Activated naive CD8-positive, alpha-beta T cell treated with anti-CD3 and anti-CD28 coated beads for 36 hours (primary cell): ENCODE measurements at places on chromosomes 5 and 9. TPM values are rescaled to one million over a fixed set of nuclear protein-coding genes. Genes with fewer than 3 reads are reported as not detected.

GRCh38 chr9:94946256-94946655 is 219.8 kb downstream of the AOPEP start:
- no peak for DNase-seq
- no peak overlapping the region for H3K4me3 ChIP-seq
- H3K36me3 ChIP-seq, result peaks cover 2% of the 10 kb centered on the region

DNA sequence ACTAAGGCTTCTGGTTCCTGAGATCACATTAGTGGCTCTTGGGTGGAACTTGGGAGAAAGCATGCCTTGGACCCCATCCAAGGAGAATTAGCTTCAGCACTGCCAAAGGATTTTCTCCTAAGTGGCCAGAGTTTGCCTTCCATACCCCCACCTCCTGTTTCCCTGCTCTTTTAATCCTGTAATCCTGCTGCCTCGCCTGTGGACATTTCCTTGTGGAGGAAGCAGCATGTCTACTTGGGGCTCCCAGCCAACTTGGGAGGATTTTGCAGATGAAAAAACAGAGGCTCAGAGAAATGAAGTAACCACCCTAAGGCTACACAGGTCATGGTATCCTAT is 1.6 kb downstream of the ARSI start:
- no peak overlapping the region for H3K27ac ChIP-seq
- no peak for DNase-seq
- peaks cover 41% of the 10 kb centered on the region for H3K27me3 ChIP-seq
- H3K4me3 ChIP-seq, result no peak overlapping the region
- H3K4me1 ChIP-seq, result peaks cover 3% of the 10 kb centered on the region

GRCh38 chr5:65588694-65589093 is 25.6 kb downstream of the PPWD1 start:
- H3K36me3 ChIP-seq, result peaks cover 5% of the 10 kb centered on the region
- H3K27ac ChIP-seq, result no peak overlapping the region
- H3K27me3 ChIP-seq, result no peaks in the 10 kb centered on the region
- H3K4me3 ChIP-seq, result no peak overlapping the region
- H3K4me1 ChIP-seq, result no peaks in the 10 kb centered on the region
- DNase-seq, result no peak

GRCh38 chr9:89639367-89639795 is 34.6 kb downstream of the GADD45G start:
- H3K4me1 ChIP-seq, result no peaks in the 10 kb centered on the region
- DNase-seq, result no peak
- peaks cover 4% of the 10 kb centered on the region for H3K27me3 ChIP-seq
- H3K4me3 ChIP-seq, result no peak overlapping the region
- H3K36me3 ChIP-seq, result no peaks in the 10 kb centered on the region

DNA sequence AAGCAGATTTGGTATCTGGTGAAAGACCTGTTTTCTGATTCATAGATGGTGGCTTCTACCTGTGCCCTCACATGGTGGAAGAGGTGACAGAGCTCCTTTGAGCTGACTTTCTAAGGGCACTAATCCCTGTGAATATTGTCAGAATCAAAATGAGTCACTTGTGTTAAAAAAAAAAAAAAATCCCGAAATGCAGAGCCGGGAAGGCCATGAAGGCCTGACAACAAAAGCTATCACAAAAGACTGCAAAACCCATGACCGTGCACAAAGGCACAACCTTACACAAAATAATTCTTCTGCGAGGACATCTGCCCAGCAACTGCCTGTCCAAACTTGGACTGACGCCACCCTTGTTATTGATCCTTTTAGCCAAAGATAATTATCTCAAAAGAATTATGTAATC is 19.6 kb upstream of the UBTD2 start:
- no peaks in the 10 kb centered on the region for H3K36me3 ChIP-seq
- no peak overlapping the region for H3K27ac ChIP-seq
- H3K4me3 ChIP-seq, result no peak overlapping the region

GRCh38 chr5:173832386-173832785 is 55.8 kb upstream of the CPEB4 start:
- no peaks in the 10 kb centered on the region for H3K36me3 ChIP-seq
- no peaks in the 10 kb centered on the region for H3K27me3 ChIP-seq
- no peak for DNase-seq
- H3K4me1 ChIP-seq, result no peaks in the 10 kb centered on the region
- no peak overlapping the region for H3K4me3 ChIP-seq

DNA sequence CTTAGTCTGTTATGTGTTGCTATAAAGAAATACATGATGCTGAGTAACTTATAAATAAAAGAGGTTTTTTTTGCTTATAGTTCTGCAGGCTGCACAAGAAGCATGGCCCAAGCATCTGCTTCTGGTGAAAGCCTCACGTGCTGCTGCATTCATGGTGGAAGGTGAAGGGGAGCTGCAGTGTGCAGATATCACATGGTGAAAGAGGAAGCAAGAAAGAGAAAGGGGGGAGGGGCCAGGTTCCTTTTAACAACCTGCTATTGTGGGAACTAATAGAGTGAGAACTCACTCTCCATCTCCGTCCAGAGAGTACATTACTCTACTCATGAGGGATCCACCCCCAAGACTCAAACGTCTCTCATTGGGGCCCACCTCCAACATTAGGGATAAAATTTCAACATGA is 12.5 kb upstream of the PARP8 start:
- H3K4me1 ChIP-seq, result peaks cover 12% of the 10 kb centered on the region
- no peak overlapping the region for H3K27ac ChIP-seq
- no peak for DNase-seq
- H3K4me3 ChIP-seq, result no peak overlapping the region

DNA sequence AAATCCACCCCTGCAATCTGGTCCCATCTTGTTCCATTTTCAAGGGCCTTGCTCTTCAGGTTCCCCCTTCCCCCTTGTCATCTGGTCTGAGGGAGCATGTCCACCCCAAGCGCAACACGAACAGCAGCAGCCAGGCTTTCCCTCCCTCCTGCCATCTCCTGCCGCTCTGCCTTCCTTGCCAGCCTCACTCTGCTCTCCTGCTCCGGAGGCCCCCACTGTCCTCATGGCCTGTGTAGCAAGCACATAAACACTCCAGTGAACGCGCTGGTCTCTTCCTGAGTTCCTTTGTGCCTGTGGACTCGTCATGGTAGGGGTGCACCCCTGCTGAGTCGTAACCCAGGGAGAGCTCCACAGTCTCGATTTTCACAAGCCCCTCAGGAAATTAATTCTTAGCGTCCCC is 29.9 kb downstream of the TENT4A start:
- no peak for DNase-seq
- H3K27me3 ChIP-seq, result no peaks in the 10 kb centered on the region
- H3K27ac ChIP-seq, result peak overlapping the region; percentile 63
- no peak overlapping the region for H3K4me3 ChIP-seq

- no peaks in the 10 kb centered on the region for H3K36me3 ChIP-seq
- H3K4me1 ChIP-seq, result no peaks in the 10 kb centered on the region
- no peak overlapping the region for H3K4me3 ChIP-seq
Measured at GRCh38 chr9:135332979-135333748, 146.4 kb upstream of the PPP1R26 start.

DNA sequence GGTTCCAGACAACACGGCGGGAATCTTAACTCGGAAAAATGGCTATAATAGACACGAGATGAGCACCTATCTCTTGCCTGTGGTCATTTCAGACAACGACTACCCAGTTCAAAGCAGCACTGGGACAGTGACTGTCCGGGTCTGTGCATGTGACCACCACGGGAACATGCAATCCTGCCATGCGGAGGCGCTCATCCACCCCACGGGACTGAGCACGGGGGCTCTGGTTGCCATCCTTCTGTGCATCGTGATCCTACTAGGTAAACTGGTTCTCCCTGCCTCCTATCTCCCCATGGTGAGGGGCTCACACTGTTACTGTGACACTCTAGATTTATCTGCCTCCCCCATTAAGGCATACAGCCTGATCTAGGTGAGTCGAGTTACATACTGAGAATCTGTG is 124.2 kb downstream of the CDH6 start:
- peaks cover 5% of the 10 kb centered on the region for H3K27me3 ChIP-seq
- H3K4me3 ChIP-seq, result no peak overlapping the region
- no peaks in the 10 kb centered on the region for H3K4me1 ChIP-seq
- H3K27ac ChIP-seq, result no peak overlapping the region

GRCh38 chr9:131810351-131811170 is 70.7 kb upstream of the RAPGEF1 start:
- no peak overlapping the region for H3K4me3 ChIP-seq
- no peaks in the 10 kb centered on the region for H3K36me3 ChIP-seq
- peaks cover 53% of the 10 kb centered on the region for H3K27me3 ChIP-seq
- no peak for DNase-seq
- H3K4me1 ChIP-seq, result no peaks in the 10 kb centered on the region
- H3K27ac ChIP-seq, result no peak overlapping the region

- no peak overlapping the region for H3K4me3 ChIP-seq
- DNase-seq, result no peak
Measured at GRCh38 chr9:92504881-92505280, 22.6 kb upstream of the ASPN start.

DNA sequence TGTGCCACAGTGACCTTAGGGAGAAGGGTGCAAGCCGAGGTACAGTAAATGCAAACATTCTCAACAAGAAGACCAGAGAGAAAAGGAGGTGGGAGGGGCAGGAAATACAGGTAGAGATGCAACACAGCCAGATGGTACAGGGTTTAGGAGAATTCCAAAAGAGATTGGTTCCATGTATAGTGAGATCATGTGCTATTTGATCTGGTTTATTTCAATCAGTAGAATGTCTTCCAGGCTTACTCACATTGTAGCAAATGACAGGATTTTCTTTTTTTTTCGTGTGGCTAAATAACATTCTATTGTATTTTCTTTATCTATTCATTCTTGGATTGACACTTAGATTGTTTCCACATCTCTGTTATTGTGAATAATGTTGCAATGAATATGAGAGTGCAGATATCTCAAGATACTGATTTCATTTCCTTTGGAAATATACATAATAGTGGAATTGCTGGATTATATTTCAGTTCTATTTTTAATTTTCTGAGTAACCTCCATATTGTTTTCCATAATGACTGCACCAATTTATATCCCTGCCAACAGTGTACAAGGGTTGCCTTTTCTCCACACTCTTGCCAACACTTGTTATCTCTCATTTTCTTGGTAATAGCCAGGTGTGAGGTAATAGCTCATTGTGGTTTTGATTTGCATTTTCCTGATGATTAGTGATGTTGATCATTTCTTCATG is 107.8 kb upstream of the GAS1 start:
- no peak overlapping the region for H3K4me3 ChIP-seq
- no peaks in the 10 kb centered on the region for H3K4me1 ChIP-seq
- no peaks in the 10 kb centered on the region for H3K36me3 ChIP-seq
- peaks cover 24% of the 10 kb centered on the region for H3K27me3 ChIP-seq
- no peak for DNase-seq
- no peak overlapping the region for H3K27ac ChIP-seq

DNA sequence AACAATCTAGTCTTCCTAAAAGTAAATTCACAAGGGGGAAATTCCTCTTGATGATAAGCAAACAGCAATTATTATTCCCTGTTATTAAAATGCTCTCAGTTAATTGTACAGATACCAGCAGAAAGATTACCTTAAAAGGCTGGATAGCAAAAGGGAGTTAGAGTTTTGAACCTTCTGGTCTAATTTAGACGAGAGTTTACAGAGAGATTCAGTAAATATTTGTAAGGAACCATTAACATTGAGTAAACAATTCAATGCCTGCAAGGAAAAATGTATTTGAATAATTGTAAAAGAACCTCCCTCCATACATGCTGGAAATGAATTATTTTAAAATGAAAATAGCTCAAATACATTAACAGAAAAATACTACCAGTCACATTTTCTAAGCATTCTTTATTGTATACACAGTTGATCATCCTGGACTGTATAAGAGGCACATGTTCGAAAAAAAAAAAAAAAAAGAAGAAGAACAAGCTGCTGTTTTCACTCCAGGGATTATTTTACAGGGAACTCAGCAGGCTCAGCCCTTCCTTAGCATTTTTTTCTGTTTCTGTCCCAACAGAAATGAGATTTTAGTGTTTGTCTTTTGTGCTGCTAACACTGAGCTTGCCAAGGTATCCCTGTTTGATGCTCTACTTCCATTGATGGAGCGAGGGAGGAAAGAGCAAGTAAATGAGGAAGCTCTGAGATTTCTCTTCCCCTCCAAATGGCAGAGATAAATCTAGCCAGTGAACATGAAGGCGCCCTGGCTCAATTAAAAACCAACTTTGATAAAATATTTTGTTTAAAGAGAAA is 141.1 kb downstream of the ENC1 start:
- H3K4me1 ChIP-seq, result no peaks in the 10 kb centered on the region
- H3K4me3 ChIP-seq, result no peak overlapping the region
- no peaks in the 10 kb centered on the region for H3K36me3 ChIP-seq
- no peak overlapping the region for H3K27ac ChIP-seq

DNA sequence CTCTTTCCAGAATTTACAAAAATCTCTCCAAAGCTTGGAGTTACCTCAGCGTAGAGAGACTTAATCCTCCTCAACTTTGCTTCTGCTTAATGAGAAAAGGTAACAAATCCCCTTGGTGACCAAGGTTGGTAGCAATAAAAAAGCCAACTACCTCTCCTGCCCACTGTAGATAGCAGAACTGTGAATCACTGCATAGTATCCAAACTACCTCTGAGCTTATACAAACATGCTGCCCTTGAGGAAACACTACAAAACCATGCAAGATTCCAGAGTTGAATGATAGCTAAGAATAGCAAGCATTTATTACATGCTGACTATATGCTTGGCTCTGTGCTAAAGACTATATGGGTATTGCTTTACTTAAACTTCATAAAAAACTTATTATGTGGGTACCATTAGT is 2.8 kb upstream of the ADAMTS12 start:
- H3K4me3 ChIP-seq, result no peak overlapping the region
- no peaks in the 10 kb centered on the region for H3K36me3 ChIP-seq
- DNase-seq, result no peak
- no peak overlapping the region for H3K27ac ChIP-seq
- H3K27me3 ChIP-seq, result peaks cover 38% of the 10 kb centered on the region
- peaks cover 11% of the 10 kb centered on the region for H3K4me1 ChIP-seq

DNA sequence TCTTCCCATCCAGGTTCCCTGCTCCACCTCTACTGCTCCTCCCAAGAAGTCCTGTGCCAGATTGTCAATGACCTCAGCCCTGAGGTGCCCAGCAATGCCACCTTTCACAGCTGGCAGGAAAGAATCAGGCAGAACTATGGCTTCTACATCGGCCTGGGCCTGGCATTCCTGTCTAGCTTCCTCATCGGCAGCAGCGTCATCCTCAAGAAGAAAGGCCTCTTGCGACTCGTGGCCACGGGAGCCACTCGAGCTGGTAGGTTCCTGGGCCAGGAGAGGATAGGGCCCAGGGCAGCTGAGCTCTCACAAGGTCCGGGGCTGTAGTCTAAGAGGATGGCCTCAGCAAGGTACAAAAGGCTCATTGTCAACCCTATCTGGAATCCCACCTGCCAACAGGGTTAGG is 3.1 kb downstream of the NIPAL4 start:
- no peak for DNase-seq
- peaks cover 25% of the 10 kb centered on the region for H3K4me1 ChIP-seq
- peaks cover 51% of the 10 kb centered on the region for H3K27me3 ChIP-seq
- H3K36me3 ChIP-seq, result no peaks in the 10 kb centered on the region
- H3K27ac ChIP-seq, result no peak overlapping the region

GRCh38 chr9:101567725-101568350 is 26.9 kb downstream of the PPP3R2 start:
- H3K4me1 ChIP-seq, result peaks cover 50% of the 10 kb centered on the region
- no peak for DNase-seq
- H3K4me3 ChIP-seq, result no peak overlapping the region
- H3K36me3 ChIP-seq, result peaks cover 70% of the 10 kb centered on the region
- H3K27ac ChIP-seq, result no peak overlapping the region

The DENND1A gene
- 22.1 TPM for total RNA-seq

The MAPKAP1 gene
- total RNA-seq, result 91.8 TPM

The DOCK2 gene
- total RNA-seq, result 149 TPM

The SPATA31E1 gene
- not detected for total RNA-seq
